ENCODE measurements at places on chromosomes 4 and X. TPM values are rescaled to one million over a fixed set of nuclear protein-coding genes. Genes with fewer than 3 reads are reported as not detected.

Gene HSFX3
- polyA plus RNA-seq = 0.77 TPM

DNA sequence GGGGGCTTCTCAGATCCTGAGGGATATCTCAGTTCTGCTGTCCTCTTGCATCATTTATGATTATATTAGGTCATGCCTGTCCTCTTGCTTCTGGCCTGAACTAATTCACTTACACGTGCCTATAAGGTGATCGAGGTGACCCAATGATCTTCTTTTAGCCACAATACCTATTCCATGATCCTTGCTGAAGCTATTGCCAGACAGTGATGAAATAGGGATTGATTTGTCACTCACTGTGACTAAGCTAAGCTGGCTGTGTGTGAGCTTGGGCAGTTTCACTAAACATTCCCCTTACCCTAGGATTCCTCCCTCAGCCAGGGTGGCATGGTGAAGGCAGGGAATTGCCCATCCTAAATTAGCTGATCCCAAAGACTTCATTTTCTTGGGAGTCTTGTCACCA lies 19.0 kb downstream of the HADH start:
- DNase-seq = no peak

Gene SLC6A14
- polyA plus RNA-seq = not detected

Gene FSTL5
- 0.81 TPM for polyA plus RNA-seq
